Ascending aorta (tissue), 2 donors: ENCODE measurements at places on chromosomes 13 and 19.

DNA sequence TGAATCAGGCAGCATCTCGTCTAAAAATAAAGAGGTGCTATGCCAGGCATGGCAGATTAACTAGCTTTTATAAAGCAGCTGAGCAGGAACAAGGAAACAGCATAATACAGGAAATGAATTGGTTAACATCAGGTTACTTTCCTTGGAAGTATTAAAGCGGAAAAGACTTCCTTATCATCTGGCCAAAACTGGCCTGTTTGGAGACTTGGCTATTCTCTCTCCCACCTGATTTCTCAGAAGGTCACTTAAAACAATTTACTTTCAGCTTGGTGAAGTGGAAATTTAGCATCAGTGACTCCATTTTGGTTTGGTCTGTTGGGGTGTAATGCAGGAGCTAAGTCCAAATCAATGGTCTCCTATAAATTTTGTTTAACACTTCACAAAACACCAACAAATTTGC, 191.6 kb downstream of the NUFIP1 start:
- no peak for DNase-seq

DNA sequence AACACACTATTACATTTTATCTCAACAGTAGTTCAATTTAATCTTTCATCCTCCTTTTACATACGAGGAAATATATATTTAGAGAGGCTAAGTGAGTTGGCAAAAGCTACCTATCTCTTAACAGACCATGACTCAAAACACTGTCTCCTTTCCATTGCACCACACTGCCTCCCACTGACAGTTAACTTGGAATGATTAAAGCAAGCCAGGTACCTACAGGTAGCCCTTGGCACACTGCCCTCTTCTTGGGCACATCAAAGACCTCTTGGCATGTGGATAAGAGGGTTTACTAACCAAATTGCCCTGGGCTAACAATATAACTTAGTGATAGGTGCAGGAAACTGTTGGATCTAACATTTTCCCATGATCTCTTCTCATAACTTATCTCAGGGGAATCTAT, 1.8 kb downstream of the ABHD13 start:
- no peak for DNase-seq

- DNase-seq, result no peak
These were observed 221.1 kb downstream of the ITGBL1 start for GRCh38 chr13:101673360-101674105.

DNA sequence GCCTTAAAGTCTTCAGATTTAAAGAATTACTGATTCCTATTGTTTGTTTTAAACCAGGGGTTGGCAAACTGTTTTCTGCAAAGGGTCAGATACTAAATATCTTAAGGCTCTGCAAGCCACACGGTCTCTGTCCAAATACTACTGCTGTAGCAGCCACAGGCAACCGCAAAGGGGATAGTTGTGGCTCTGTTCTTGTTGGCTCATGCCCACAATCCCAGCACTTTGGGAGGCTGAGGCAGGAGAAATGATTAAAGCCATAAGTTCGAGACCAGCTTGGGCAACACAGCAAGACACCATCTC, 22.4 kb downstream of the RANBP3 start:
- DNase-seq, result no peak

- DNase-seq, result no peak
These were observed 70.1 kb downstream of the ZNF208 start for GRCh38 chr19:21940684-21941083.

DNA sequence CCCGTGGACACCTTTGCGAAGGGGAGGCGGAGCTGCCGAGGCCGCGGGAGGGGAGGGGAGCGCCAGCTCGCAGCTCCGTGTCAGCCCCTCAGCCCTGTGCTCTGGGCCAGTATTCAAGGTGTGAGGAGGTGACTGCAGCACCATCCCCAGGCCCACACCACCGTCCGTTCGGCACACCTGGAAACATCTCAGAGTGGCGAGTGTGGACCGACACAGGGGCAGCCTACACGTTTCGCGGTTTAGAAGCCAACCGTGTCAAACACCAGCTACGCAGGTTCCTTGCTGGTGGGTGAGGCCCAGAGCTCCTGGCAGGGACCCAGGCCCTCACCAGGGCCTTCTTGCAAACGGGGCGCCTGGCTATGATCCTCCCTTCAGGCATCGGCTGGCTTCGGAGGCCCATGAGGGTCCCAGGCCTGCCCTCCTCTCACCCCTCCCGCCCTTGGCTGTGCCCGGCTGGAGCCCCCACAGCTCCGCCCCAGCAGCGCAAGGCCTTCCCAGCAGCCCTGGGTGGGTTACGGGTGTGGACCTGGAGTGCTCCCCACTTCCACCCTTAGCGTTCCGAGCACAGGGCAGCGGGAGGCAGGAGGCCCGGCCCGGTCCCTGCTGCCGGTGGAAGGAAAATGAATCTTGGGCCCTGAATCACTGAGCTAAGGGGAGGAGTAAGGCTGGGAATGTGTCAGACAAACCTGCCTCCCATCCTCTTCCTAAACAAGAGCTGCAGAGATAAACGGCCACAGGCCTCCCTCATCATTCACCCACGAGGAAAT, 1.2 kb downstream of the C13orf46 start:
- no peak for DNase-seq

DNA sequence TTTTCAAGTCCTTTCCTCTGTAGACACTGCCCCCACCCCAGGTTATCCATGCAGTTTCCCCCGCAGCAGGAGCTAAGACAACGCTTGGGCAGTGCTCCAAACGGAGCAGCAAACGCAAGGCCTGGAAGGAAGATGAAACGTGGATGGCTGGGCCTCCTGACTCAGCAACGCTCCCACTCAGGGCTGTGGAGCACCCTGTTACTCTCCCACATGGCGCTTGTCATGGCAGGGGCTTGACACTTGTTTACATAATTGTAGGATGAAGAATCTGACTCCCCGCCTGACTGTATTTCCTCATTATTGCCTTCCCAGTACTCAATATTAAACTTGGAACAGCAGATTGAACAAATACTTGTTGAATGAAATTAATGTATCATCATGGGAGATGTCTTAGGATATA, 799 bp upstream of the C1QTNF9B start:
- no peak for DNase-seq

- DNase-seq, result no peak
These were observed 25.2 kb upstream of the ARGLU1 start for GRCh38 chr13:106593132-106593531.

DNA sequence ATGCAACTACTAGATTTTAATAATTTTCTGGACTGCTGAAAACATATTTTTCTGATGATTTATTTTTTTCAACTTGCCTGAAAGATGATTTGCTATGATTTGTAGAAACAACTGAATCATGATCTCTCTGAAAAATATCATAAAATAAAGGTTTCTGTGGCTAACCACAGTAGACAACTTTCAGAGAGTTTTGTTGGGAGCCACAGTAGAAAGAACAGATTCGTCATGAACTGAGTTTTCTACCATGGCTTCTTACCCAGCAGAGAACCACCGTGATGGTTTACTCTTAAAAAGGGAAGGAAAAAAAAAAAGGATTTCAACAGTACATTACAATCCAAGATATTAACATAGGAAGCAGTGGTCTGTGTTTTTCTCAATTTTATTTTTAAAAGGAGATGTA, 18.0 kb downstream of the ZAR1L start:
- no peak for DNase-seq

- no peak for DNase-seq
These were observed 74.6 kb upstream of the GPR183 start for GRCh38 chr13:99381766-99382165.

- no peak for DNase-seq
These were observed 43.8 kb downstream of the ESD start for GRCh38 chr13:46753137-46753536.

DNA sequence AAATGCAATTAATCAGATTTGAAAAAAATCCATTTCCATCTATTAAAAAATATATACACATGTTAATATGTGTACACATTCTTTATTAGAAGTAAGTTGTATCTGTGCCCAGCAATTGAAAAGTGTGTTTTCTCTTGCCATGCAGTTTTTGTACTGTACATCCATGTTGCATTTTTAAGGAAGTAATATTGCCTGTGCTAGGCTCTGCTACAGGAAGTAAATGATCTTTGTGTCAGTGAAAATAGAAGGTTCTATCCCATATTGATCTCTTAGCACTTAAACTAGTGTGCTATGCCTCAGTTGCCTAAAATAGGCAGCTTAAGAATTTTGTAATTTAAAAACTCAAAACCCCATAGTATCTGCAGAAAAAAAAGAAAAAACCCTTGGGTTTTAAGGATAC, 122.5 kb downstream of the CDK8 start:
- DNase-seq, result no peak
